ENCODE measurements at places on chromosomes 4 and X. TPM values are rescaled to one million over a fixed set of nuclear protein-coding genes. Genes with fewer than 3 reads are reported as not detected.

DNA sequence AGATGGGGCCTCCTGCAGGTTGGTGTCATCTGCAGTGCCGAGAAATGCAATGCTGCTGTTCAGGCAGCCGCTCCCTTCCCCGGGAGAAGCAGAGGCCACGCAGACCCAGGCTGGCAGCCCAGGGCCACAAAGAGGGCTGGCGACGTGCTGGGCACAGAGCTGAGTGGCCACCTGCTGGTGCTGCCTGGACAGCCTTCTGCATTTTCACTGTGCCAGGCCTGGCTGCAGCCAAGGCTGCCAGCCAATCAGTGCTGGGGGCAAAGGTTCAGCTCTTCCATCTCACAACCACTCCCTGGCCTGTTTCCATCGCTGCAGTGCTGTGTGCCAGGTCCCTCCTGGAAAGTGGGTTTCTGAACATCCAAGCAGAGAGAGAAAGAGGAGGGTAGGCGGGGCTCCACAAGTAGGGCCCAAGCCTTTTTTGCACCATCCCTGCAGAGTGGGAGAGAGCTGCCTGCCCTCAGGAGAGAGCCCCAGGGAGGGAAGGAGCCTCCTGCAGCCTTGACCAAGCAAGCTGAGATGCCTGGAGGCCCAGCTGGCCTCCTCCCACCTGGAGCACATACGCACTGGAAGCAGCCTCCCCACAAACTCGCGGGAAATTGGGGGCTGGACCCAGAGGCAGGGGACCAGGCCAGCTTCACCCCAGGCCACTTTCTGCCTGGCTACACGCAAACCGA, 20.1 kb downstream of the ADRA2C start:
- DNase-seq: no peak

GRCh38 chrX:110055616-110056015, 52.7 kb downstream of the TMEM164 start:
- no peak for DNase-seq

DNA sequence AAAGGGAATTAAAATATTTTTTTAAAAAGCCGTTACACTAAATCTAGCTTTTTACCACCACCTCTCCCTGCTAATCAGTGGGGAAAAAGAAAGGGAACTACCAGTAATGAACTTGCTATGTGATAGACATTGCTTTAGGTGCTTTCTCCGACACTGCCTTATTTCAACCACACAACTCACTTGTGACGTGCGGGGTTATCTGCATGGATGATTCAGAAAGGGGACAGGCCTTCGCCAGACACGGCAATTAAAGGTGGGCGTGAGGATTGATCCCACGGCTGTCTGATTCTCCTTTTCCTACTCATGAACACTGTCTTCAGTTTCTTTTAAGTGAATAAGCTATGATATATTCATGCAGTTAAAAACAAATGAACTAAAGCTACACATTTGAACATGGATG, 882 bp upstream of the CXCR3 start:
- no peak for DNase-seq

The CCNB3 gene
- 0.99 TPM for polyA plus RNA-seq

Data from left renal pelvis (tissue), 4 donors.